Stimulated activated CD4-positive, alpha-beta T cell treated with anti-CD3 and anti-CD28 coated beads, Interleukin-2, amount 100 ng/mL, for 48 hours (primary cell): ENCODE measurements at places on chromosomes 7 and 10.
A peak's percentile ranks its signal among the peaks of the same experiment; 100 is the strongest.

GRCh38 chr7:142303650-142304049 lies 45.8 kb upstream of the PRSS58 start:
- no peak for DNase-seq

DNA sequence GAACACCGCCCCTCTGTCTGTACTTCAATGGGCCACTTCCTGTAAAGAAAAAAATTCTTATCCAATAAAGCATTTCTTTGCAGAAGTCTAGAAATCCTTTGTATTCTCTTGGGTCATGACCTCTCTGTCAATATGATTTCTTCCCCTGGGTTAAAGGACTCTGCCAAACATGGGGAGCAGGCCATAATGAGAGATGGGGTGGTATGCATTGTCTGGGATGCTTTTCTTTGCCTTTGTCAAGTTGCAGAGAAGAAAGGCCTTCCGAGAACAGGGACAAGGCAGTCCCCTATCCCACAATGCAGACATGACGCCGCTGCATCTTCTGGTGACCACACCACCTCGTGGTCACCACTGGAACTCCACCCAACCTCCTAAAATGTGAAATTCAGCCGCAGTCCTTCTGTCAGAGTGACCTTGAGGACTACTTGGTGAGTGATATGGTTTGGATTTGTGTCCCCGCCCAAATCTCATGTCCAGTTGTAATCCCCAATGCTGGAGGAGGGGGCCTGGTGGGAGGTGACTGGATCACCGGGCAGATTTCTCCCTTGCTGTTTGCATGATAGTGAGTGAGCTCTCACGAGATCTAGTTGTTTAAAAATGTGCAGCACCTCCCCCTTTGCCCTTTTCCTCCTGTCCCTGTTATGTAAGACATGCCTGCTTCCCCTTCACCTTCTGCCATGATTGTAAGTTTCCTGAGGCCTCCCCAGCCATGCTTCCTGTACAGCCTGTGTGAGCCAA lies 15.2 kb upstream of the FRMPD2 start:
- DNase-seq: peak; percentile 36

- no peak for DNase-seq
Observed at GRCh38 chr7:78521961-78522360, 723.4 kb downstream of the PHTF2 start.

GRCh38 chr7:121739465-121739864 lies 133.5 kb upstream of the PTPRZ1 start:
- no peak for DNase-seq

GRCh38 chr7:110209884-110210283 lies 881.0 kb upstream of the LRRN3 start:
- DNase-seq: no peak

DNA sequence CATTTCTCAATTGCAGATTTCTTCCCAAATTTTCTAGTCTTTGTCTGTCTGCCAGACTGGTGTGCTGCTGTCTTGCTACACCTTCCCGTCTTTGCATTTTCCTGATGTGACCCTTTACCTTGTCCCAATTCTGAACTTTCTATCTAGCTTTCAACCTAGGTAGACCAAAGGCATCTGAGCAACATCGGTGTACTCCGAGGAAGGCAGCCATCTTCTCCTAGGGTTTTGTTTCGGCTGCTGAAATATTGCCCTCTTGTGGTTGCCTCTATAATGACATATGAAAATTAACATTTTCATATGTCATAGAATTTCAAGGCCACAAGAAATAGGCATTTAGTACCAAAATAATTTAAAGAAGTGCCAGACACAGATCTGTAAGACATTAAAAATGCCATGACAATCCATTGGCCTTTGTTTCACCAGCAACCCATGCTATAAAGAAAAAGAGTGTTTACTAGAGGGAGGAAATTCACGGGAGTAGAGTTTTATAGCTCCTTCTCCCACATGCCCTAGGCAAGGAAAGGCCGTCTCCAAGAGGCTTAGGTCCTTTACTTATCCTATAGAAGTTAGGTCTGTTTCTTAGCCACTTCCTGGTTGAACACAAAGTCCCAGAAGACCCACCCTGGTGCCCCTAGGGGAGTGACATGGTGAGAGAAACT lies 23.4 kb downstream of the OR9A2 start:
- DNase-seq: peak; percentile 14

- no peak for DNase-seq
Observed at GRCh38 chr10:89129911-89130310, 77.2 kb downstream of the CH25H start.

DNA sequence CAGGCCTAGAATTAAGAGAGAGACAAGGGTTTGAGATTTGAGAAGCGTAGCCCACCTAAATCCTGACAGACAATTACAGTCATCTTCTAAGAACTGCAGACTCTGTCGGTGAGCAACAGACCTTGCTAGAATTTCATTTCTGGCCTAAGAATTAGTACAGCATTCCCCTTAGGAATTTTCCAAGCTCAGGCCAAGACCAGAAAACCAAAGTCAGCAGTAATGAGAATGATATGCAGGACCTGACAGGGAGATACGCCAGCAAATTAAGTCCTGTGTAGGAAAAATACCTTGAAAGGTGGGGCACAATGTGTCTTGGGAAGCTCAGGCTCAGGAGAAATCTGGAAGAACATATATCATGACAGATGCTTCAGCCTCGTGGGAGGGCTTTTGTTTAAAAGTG lies 52.7 kb upstream of the HERPUD2 start:
- DNase-seq: no peak

- DNase-seq: no peak
Observed at GRCh38 chr10:80492848-80493521, 38.9 kb downstream of the TSPAN14 start.

GRCh38 chr7:23093111-23093510 lies 12.5 kb upstream of the KLHL7 start:
- no peak for DNase-seq

- DNase-seq: peak; percentile 46
Observed at GRCh38 chr10:91163269-91163868, 57.1 kb upstream of the PCGF5 start.

GRCh38 chr7:12581897-12582296 lies 11.4 kb downstream of the SCIN start:
- no peak for DNase-seq

DNA sequence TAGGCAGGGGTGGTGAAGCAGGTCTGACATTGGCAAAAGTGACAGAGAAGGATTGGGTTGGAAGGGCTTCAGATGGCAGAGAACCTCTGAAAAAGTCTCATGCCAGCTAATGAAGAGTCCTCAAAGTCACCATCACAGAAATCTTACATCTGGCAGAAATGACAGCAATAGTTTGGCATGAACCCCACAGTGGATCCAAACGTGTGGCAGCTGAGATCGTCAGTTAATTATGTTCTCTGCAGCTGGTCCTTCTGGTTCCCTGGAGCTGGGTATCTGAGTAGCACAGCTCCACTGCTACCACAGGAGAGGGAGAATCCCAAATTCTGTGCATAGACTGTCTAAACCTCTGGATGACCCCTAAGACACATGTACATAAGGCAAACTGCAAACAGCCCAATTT lies 73.4 kb downstream of the ALOX5 start:
- DNase-seq: no peak

DNA sequence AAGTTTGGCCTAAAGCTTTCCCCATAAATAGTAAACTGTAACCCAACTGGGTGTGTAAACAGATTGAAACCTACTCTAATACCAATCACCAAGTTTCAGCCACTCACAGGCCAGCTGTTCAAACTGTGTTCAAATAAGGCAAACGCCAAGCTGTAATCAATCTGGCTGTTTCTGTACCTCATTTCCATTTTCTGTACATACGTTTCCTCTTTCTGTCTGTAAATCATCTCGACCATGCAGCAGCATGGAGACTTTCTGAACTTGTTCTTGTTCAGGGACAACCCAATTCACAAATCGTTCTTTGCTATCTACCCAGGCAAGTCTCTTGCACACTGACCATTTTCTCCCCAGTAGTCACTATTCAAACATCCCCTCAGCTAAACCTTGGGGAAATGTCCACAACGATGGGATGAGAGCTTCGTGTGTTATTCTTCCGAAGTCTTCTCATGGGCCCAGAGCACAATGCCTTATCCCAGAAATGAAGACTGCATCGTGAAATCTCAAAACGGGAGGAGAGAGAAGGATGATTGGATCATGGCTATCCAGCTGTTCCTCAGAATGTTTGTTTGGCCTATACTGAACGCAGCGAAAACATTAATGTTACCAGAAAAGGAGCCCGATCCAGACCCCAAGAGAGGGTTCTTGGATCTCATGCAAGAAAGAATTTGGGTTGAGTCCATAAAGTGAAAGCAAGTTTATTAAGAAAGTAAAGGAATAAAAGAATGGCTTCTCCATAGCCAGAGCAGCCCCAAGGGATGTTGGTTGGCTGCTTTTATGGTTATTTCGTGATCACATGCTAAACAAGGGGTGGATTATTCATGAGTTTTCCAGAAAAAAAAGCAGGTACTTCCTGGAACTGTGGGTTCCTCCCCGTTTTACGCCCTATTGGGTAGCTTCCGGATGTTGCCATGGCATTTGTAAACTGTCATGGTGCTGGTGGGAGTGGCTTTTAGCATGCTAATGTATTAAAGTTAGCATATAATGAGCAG lies 86.2 kb downstream of the SLC16A9 start:
- DNase-seq: no peak

DNA sequence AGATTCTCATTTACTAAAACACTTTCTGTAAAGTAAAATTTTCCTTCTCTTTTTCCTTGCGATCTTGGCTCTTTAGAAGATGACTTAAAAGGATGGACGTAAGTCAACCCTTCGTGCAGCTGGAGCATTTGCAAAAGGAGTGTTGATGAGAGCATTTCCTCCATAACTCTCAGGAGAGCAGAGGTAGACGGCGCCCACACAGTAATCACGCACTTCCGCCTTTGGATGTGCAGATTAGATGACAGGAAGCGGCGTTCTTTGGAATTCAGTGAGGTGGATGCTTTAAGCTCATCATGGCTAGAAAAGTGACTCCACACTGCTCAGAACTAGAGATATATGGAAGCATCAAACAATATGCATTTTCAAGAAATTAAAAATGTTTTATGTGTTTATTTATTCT lies 43.0 kb upstream of the NPS start:
- DNase-seq: no peak

DNA sequence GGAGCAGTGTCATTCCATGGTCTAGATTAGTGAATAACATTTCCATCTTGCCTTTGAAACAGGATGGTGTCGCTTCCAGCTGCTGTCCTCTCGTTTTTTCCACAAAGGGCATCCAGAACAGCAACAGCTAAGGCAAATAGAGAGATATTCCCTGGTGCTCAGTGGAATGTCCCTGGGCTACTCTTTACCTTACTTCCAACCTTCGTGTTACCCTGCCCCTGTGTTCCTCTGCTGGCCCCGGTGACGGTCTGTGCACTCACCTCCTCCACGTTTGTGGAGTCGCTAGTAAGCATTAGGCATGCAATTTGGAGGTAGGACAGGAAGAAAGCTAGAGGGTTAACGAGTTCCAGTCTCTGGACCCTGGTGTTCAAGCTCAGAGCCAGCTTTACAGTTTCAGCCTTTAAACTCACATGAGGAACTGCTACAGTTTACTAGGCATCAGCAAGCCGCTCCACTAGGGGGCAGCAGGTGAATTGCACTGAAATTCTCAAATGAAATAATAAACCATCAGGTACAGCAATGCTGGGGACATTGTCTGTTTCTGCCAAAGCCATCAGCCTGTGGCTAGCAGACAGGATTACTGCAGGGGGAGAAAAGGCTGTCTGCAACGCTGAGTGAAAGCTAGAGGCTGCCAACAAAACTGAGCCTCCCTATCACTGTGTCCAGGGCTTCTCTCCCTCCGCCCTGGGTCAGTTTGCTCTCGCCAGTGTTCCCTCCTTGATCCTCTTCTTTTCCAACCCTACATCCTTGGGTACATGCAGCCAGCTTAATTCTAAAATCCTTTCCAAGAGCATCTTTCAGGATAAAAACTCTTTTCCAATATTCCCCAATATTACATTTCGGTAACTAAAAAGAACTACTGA lies 9.0 kb downstream of the MRPL32 start:
- peak; percentile 68 for DNase-seq

DNA sequence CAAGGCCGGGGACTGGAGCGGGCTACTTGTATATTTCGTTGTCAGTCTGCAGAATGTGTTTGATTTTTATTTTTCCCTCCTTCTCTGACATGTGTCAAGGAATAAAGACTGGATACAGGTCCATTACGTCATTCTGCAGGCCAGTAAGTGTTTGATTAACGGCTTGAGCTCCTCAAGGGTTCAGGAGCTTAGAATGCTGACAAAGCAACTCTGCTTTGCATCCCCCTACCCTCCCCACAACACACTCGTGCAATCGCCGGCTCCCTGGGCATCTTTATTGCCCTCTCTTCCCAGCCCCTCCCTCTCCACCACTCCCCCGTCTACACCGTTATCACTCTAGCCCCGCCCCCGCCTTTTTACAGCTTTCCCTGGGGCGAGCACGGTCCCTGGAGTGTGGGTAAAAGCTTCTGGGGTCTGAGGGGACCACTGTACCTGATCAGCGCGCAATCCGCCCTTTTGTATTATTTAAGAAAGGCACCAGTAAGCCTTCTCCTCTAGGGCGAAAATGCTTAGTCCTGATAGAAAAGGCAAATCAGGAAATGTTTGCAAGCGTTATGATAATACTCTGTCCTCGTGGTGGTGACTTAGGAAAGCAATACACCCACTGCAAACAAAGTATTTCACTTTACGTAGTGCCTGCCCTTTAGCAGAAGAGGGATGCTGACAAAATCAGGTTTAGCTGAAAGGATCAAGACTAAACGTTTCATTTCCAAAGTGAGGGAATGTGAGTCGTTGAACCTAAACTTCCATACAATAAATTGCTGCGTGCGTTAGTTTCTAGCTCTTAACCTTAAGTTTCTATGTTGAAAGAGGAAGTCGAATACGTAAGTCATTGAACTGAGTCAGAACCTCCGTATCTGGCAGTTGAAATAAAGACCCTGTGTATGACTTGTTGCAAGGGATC lies 1.4 kb upstream of the CREB5 start:
- no peak for DNase-seq

- no peak for DNase-seq
Observed at GRCh38 chr7:113491305-113491704, 373.0 kb upstream of the SMIM30 start.

DNA sequence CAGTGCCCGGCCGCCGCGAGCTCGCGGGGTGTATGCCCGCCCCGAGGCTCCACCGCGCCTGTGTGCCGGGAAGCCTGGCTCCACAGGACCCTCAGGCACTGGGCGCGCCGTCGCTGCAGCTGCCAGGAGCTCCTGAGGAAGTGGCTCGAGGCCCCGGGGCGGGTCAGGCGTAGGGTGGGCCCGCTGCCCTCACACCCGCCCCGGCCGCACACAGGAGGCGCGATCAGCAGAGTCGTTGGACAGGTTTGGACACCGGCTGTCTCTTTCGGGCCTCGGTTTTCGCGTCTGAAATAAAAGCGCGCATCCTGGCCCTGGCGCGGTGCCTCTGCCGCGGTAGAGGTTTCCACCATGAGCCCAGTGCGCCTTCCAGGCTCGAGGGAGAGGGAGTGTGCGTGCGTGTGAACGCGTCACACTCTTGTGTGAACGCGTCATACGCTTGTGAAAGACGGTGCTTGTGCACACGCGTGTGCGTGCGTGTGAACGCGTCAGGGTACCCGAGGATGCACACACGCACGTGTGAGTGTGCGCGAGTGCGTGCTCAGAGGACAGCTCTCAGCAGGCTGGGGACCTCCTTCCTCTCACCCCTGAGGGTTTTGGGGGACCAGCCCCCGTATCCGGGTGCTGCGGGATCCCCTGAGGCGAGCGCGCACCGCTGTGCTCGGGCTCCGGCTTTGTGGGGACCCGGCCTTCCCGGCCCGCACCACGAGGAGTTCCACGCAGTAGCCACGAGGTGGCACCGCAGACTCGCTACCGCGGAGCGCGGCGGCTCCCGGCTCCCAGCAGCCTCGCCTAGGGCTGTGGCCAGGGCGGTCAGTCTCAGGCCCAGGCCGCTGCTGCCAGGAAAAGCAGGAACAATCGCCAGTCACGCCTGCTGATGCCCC lies 83.8 kb downstream of the BMS1 start:
- DNase-seq: peak; percentile 49

- DNase-seq: no peak
Observed at GRCh38 chr7:87882151-87882937, 6.1 kb downstream of the DBF4 start.
